Stomach (tissue), 19 donors: ENCODE measurements at places on chromosomes 11 and 22.

DNA sequence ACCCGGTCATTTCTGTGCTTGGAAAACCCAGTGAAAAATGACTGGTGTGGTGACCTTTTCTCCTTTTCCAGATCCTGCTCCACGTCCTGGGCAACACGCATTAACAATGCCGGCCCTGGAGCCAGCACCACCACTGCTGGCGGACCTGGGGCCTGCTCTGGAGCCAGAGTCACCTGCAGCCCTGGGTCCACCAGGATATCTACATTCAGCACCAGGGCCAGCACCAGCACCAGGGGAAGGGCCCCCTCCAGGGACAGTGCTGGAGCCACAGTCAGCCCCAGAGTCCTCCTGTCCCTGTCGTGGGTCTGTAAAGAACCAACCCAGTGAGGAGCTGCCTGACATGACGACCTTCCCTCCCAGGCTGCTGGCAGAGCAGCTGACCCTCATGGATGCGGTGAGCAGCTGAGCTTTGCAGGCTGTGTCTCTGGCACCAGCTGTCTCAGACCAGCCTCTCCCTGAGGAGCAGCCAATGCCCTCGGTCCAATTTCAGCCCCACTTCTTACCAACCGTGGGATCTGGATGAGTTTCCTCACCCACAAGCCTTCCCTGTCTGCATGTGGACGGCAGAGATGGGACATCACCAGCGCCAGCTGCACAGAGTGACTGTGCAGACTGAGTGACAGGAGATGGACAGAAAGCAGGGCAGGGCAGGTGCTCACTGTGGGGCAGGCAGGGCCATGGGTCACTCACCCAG, 1.9 kb downstream of the RGL4 start:
- DNase-seq = no peak

GRCh38 chr11:15903246-15903645, 453.1 kb downstream of the SOX6 start:
- DNase-seq = no peak

DNA sequence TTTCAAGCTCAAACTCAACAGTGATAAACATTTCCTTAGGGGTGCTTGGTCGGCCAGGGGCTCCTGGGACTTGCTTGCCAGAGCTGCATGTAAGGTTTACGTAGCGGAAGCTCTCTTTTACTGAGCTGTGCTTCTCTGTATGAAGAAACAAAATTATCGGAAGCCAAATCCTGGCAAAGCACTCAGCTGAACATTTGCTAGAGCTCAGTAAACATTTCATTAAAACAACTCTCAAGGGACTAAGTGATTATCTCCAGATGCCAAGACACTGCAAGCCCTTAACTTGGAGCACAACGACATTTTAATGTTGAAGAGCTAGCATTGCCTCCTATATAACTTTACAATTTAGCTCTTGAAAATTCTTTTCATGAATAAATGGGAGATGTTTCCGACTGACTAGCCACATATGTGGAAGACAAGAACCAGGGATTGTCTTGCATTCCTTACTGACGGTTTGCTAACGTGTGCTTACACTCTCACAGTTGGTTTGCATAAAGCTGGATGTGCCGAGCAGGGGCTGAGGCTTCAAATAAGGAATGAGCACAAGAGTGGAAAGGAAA, 43.4 kb downstream of the SCUBE2 start:
- DNase-seq = peak; percentile 85

DNA sequence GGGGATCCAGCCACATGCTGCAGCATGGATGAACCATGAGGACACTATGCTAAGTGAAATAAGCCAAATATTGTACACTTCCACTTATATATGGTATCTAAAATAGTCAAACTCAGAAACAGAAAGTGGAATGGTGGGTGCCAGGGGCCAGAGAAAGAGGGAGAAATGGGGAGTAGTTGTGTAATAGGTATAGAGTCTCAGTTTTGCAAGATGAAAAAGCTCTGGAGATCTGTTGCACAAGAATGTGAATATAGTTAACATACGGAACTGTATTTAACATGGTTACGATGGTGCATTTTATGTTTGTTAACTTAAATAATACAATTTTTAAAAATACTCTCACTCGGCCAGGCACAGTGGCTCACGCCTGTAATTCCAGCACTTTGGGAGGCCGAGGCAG, 21.2 kb downstream of the GDPD5 start:
- DNase-seq = no peak

GRCh38 chr11:93031386-93031785, 61.9 kb downstream of the MTNR1B start:
- no peak for DNase-seq
